GM18507 (cell line): ENCODE measurements at places on chromosomes 5 and 9.

DNA sequence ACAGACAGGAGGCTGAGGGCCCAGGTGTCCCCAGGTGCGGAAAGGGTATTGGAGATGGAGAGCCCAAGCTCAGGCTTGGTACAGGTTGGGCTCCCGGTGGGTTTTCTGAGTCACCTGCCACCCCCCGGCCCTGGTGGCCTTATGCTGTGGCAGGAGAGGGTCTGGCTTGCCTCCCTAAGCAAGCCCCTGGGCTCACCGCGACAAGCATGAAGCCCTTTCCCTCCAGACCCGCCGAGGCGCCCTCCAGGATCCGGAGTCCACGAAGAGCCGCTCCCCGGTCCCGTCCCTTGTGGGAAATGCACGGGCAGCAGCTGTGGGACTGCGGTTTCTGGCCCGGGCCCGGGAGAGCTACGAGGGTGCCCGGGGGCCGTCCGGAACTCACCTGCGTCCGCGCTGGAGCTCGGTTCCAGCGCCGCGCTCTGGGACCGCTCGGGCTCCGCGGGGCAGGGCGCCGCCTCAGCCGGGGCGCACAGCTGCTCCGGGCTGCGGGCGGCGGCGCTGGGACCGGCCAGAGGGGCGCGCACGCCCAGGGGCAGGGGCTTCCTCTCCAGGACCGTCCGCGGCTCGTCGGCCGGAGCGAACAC lies 757 bp downstream of the SAPCD2 start:
- no peak for DNase-seq

DNA sequence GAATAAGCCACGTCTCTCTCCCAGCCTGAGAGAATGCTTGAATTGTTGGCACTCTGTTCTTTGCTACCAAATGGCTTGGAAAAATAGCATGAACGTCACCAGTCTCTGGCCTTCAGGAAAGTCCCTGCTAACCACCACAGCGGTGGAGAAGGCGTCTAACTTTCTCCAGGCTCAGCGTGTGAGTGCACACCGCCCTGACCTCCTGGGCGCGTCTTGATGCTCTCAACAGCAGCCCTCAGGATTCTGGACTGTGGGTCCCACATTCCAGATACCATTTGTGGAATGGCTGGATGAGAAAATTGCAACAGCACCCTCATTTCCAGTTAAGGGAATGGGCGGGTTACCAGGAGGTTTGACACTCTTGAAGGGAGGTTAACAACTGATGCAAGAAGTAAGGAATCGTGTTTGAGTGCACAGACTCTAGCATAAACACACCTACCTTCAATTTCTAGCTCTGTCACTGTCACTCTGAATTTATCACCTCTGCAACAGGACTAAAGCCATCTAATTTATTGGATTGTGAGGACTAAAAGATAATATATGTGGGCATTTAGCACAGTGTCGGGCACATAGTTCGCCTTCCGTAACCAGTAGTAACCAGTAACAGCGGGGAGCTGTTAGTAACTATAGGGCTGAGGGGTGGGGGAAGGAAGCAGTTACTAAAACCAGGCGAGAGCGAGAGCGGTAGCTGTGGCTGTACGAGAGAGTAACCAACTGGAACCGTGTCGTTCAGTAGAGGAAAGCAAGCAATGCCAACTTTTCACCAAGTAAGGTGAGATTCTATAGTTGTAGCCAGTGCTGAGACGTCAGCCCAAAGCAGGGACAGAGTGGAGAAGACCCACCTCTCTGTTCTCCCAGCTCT lies 807 bp upstream of the PLGRKT start:
- DNase-seq: no peak

- DNase-seq: no peak
Observed at GRCh38 chr5:78791501-78792100, 143.0 kb upstream of the LHFPL2 start.

GRCh38 chr9:16974436-16974835 lies 104.0 kb upstream of the BNC2 start:
- no peak for DNase-seq

DNA sequence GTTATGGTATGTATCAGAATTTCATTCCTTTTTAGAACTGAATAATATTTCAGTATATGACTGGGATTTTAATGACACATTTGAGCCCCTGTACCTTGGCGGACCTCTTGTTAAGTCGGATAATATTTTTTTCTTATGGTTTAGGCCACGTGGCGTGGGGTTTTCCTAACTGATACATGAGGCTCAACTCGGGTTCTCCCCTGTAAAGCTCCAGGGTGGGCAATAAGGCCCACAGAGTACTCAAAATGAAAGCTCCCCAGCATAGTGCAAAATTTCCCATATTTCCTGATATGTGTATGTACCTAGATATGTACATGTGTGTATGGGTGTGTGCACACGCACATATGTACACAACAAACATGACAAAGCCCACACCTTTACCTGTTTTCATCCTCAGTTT lies 24.5 kb downstream of the TICAM2 start:
- no peak for DNase-seq

- DNase-seq: no peak
Observed at GRCh38 chr5:57106661-57107060, 67.2 kb upstream of the GPBP1 start.

DNA sequence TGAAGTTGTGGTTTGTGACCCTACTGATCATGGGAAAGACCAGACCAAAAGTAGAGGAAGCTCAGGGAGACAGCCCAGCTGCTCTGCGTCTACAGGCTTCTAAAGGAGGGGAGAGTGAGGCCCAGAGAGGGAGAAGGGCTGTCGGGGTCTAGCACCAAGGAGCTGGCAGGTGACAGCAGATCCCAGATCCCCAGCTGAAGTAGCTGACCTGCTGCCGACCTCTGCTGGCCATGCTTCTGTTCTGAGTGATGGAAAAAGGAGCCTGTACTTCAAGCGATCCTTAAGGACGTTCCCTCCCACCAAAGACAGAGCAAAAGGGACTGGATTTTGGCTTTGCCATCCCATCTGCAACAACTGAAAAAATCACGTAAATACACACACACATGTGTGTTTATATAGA lies 22.7 kb upstream of the QSOX2 start:
- DNase-seq: no peak

DNA sequence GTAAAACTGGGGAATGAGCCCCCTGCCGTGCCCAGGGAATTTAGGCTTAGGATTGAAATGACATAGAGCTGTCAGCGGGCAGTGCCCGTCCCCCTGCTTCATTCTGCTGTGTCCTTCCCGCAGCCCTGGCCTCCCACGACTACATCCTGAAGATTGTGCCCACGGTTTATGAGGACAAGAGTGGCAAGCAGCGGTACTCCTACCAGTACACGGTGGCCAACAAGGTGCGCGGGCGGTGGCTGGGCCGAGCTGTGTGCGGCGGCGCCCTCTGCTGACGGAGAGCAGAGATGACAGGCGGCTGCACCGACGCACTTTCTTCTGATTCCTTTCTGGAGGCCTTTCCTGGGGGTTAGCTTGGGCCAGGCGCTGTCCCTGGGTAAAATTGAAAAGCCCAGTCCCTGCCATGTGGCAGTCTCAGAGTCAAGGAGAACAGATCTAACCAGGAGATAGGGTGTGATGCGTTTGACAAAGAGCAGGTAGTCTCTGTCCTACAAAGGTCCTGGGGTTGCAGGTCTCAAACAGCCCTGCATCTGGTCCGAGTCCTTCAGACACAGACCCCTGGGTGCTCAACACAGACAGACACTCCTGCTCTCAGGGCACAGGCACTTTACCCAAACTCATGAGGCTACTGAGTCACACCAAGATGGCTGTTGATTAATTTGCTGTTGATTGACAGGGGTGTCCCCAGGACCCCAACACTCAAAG lies 26.8 kb upstream of the RPL26L1 start:
- DNase-seq: peak; percentile 62

- DNase-seq: no peak
Observed at GRCh38 chr5:171295299-171295698, 13.7 kb upstream of the TLX3 start.

GRCh38 chr9:127405344-127406125 lies 8.6 kb downstream of the SLC2A8 start:
- no peak for DNase-seq

DNA sequence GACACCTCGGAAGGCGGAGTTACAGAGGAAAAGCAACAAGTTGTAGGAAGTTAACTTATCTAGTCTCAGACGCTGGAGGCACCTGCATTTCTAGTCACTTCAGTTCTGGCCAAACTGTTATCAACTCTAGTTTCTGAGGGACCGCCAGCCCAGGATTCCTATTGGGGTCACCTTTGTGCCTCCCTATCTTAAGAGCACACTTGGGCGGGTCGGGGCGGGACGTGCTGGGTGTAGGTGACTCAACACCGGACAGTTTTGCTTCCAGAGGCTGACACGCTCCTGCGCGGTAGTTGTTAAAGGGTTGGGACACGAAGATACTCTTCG lies 679 bp upstream of the KDM4C start:
- peak; percentile 48 for DNase-seq

DNA sequence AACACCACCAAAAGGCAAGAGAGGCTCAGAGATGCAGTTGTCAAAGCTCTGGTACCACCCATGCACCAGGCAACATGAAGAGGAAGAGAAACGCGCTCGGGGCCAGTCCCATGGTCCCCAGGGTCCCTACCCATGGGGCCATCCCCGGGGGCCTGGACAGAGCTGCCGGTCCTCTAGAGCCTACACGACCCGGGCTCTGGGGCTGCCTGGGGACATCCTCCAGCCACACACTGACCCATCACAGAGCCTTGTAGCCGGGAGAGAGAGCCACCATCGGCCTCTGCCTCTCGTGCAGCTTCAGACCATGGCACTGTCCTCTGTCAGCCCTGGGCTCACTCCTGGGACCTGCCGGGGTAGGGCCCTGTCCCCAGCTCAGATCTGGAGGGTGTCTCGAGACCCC lies 23.7 kb downstream of the VAV2 start:
- DNase-seq: no peak

GRCh38 chr9:13424204-13424603 lies 144.7 kb upstream of the MPDZ start:
- DNase-seq: no peak

DNA sequence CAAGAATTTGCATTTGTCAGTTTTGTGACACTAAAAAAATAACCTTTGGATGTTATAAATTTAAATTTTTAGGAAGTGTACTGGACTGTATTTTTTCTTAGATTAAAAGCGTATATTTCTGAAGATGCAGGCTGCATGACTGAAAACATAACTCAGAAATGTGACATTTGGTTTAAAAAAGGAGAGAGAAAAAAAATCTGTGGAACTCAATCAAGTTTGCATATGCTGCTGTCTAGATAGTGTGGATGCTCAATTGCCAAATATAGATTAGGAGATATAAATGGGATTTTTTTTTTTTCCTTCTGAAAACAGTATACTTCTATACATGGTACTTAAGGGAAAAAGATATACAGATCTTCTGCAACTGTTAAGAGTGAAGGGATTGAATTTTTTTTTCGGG lies 402.3 kb downstream of the TAF11L14 start:
- DNase-seq: no peak

DNA sequence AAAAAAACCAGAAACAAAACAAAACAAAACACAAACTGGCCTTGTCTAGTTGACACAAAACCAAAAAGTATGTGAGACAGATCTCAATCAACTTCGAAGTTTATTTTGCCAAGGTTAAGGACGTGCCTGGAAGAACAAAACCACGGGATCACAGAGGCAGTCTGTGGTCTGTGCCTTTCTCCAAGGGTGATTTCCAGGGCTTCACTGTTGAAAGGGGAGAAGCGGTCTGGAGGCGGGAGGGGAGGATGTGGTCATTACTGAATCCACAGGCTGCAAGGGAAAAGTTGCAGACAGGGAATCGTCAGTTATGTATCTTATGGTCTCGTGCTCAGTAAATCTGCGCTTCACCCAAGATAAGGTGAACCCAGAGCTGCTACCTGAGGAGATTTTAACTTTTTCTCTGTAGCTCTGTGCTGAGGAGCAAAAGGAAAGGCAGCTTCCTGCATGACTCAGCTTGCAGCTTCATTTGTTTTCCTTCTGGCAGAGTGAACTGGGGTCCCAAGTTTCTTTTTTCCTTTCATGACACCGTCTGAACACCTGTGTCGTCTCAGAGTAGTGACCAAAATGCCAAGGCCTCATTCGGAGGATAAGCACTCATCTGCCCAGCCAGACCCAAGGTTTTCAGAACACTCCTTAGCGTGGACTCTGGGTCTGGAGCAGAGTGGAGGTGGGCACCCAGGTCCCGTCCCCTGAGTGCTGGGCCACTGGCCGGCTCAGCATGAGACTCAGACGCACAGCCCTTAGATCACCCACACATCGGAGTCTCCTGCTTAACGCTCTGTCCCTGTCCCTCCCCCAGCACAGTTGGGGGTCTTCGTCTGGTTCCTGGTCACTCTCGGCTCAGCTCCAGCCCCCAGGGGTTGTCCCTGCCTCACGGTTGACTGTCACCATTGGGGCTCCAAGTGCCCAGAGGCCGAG lies 25.9 kb downstream of the ROPN1L start:
- no peak for DNase-seq

- DNase-seq: no peak
Observed at GRCh38 chr5:112310746-112311145, 108.3 kb downstream of the EPB41L4A start.

GRCh38 chr5:159518371-159518770 lies 188.1 kb upstream of the IL12B start:
- no peak for DNase-seq

- DNase-seq: no peak
Observed at GRCh38 chr9:114051281-114051680, 26.8 kb downstream of the AMBP start.

DNA sequence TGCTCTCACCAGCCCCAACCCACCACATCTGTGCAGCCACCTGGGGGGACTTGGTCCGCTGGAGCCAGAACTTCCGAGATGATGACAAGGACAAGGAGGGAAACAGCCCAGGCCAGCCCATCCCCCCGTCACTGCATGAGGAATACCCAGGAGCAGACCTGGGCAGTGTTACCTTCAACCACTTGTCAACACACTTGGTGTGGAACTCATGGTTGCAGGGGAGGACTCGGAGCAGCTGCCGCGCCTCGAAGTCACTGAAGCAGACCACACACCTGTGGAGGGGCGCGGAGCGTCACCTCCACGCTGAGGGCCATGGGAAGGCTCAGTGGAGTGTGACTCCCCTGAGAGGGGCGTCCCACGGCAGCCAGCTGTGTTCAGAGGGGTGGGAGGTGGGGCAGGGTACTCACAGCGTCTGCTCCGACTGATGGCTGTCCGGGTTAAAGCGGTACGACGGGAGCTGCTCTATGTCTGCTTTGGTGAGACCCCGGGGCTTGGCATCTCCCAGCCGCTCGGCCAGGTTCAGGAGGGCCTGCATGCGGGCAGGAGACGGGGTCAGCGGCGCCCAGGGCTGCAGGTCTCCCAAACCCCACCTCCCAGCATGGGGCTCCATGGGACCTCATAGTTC lies 8.0 kb downstream of the RNF44 start:
- DNase-seq: no peak

GRCh38 chr5:74956278-74956677 lies 90.1 kb upstream of the FAM169A start:
- no peak for DNase-seq

GRCh38 chr9:132591244-132591643 lies 8.8 kb downstream of the BARHL1 start:
- no peak for DNase-seq

GRCh38 chr9:80866576-80867227 lies 822.6 kb downstream of the TLE1 start:
- no peak for DNase-seq

GRCh38 chr9:76255781-76256455 lies 138.3 kb downstream of the RFK start:
- no peak for DNase-seq
